ENCODE measurements at places on chromosomes 11 and 22.

DNA sequence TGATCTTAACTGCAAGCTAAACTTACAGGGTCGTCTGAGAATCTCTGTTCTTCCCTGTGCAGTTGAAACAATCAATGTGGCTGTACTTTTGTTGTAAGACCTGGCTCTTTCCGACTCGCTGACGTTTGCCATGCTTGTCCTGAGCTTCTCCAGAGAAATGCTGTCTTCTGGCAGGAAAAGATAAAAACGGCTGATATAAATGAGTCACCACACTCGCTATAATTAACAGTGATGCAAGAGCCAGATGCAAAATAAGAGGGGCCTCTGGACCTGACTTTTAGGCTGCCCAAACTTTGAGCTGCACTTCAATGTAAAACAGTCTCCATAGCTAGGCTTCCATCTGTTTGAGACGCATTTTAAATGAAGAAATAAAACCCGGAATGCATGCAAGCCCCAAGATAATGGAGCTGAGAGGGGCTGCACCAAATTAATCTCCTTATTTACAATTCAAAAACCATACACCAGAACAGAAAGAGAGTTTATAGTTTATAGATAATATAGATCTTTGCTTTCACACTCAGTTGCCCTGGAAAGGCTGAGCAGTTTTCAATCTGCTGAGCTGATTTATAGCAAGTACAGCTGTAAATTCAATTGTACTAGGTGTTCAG, 48.5 kb downstream of the WT1 start:
- DNase-seq = no peak

GRCh38 chr22:24236656-24237055, 8.2 kb downstream of the GGT5 start:
- DNase-seq = no peak

DNA sequence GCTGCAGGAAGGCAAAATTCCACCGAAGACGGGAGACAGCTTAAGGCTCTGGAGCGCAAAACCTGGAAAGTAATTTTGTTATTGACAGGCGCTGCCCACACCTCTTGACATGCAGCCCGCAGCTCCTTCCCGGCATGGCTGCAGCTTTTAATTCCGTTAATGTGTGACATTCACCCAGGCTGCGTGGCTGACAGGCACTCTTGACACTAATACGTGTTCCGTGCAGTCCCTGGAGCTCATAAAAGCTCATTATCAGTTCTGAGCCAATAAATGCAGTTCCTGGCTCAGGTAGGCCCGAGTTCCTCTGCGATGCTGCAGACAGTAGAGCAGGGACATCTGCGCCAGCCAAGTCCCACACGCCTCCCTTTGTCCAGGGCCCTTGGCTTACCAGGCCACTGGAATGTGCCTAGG, 34.8 kb downstream of the TSPAN18 start:
- DNase-seq = no peak

- no peak for DNase-seq
Measured at GRCh38 chr11:13638422-13638821, 30.0 kb upstream of the FAR1 start.
